GM12878 (cell line): ENCODE measurements at places on chromosomes 11 and 22. TPM values are rescaled to one million over a fixed set of nuclear protein-coding genes. Genes with fewer than 3 reads are reported as not detected.

The DGCR6 gene
- 0.13 and 0.31 TPM in 2 replicates for total RNA-seq

The PANX2 gene
- total RNA-seq, result 0.32 and 0.44 TPM in 2 replicates

The SHISAL1 gene
- not detected in 2 replicates for total RNA-seq

The PAMR1 gene
- 0.08 TPM in 1 of 2 replicates, not detected in the other for total RNA-seq

The SYT7 gene
- total RNA-seq, result not detected in 2 replicates

DNA sequence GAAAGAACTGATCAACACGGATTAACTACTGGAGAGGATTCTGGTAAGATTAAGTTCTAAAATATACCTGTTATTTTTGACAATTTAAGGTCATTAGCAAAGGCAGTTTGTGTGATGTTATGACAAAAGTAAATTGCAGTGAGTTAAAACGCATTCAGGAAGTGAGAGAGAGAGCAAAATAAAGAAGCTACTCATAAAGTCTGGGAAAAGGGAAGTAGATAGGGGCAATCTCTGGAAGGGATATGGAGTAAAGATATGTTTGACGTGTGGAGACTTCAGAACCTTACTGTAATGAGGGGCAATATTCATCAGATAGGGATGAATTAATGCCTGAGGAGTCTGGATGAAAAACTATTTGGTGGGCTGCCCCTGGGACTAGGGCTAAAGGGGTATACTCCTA is 16.8 kb downstream of the OR56B4 start:
- no peak for DNase-seq
- H3K4me3 ChIP-seq, result no peak overlapping the region
- H3K27me3 ChIP-seq, result no peaks in the 10 kb centered on the region
- no peak overlapping the region for H3K27ac ChIP-seq
- H3K36me3 ChIP-seq, result no peaks in the 10 kb centered on the region

- peaks cover 7% of the 10 kb centered on the region; the same call in 1 of the 2 replicates for H3K27me3 ChIP-seq
- DNase-seq, result no peak
- no peak overlapping the region for H3K27ac ChIP-seq
- no peaks in the 10 kb centered on the region for H3K4me1 ChIP-seq
Observed at GRCh38 chr11:79430280-79430679, 10.6 kb downstream of the TENM4 start.

- no peak overlapping the region for H3K4me3 ChIP-seq
- no peaks in the 10 kb centered on the region for H3K36me3 ChIP-seq
- H3K27ac ChIP-seq, result no peak overlapping the region
Observed at GRCh38 chr11:109806205-109806604, 287.0 kb upstream of the ZC3H12C start.

GRCh38 chr11:10628508-10629236 is 60.2 kb upstream of the LYVE1 start:
- no peak overlapping the region for H3K4me3 ChIP-seq
- no peak for DNase-seq
- no peaks in the 10 kb centered on the region for H3K4me1 ChIP-seq
- peaks cover 2% of the 10 kb centered on the region for H3K27me3 ChIP-seq

- H3K36me3 ChIP-seq, result peaks cover 33% of the 10 kb centered on the region
- no peaks in the 10 kb centered on the region for H3K27me3 ChIP-seq
Observed at GRCh38 chr11:3357994-3358676, 20.8 kb downstream of the ZNF195 start.

GRCh38 chr22:24969560-24970301 is 17.2 kb downstream of the KIAA1671 start:
- no peaks in the 10 kb centered on the region for H3K4me1 ChIP-seq
- DNase-seq, result no peak
- no peaks in the 10 kb centered on the region for H3K27me3 ChIP-seq
- no peak overlapping the region for H3K27ac ChIP-seq

DNA sequence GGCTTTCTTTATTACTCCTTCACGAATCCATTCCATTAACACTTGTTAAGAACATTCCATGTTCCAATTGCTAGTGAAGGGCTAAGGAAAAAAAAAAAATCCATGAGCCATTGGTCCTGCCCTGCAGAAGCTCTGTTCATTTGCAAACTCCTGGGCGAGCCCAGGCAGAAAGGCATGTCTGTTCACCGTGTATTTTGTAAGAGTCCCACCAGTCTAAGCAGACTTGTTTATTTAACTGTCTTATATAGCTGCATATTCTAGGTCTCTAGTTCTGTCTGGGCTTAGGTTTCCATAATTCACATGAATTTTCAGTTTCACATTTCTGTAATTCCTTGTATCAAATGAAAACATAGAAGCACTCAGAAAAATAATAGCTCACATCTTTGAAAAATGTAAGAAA is 97.4 kb upstream of the POU2AF2 start:
- no peaks in the 10 kb centered on the region for H3K4me1 ChIP-seq
- no peak overlapping the region for H3K4me3 ChIP-seq
- no peak overlapping the region for H3K27ac ChIP-seq
- no peak for DNase-seq
